ENCODE measurements at places on chromosomes 3 and 15.
A peak's percentile ranks its signal among the peaks of the same experiment; 100 is the strongest.

- no peak for DNase-seq
Measured at GRCh38 chr15:79972863-79973262, 1.9 kb upstream of the BCL2A1 start.

- no peak for DNase-seq
Measured at GRCh38 chr3:171419457-171419856, 40.7 kb downstream of the TNIK start.

DNA sequence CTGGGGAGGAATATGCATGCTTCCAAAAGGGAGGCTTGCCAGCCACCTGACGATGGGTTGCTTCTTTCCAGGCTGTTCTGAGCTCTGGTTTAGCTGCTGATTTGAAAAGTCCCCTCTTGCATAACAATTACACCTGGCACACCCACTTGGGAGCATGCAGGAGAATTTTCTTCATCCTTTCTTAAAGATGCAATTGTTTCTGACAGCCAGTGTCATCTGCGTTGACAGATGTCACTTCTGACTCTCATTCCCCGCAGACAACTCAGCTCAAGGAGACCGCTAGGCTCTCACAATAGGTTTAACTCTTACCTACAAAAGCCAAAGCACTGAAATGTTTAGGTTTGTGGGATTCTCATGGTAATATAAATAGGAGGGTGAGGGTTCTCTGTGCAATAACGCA, 185.6 kb upstream of the SYNPR start:
- DNase-seq: no peak

GRCh38 chr3:152296971-152297370, 28.2 kb downstream of the MBNL1 start:
- no peak for DNase-seq

DNA sequence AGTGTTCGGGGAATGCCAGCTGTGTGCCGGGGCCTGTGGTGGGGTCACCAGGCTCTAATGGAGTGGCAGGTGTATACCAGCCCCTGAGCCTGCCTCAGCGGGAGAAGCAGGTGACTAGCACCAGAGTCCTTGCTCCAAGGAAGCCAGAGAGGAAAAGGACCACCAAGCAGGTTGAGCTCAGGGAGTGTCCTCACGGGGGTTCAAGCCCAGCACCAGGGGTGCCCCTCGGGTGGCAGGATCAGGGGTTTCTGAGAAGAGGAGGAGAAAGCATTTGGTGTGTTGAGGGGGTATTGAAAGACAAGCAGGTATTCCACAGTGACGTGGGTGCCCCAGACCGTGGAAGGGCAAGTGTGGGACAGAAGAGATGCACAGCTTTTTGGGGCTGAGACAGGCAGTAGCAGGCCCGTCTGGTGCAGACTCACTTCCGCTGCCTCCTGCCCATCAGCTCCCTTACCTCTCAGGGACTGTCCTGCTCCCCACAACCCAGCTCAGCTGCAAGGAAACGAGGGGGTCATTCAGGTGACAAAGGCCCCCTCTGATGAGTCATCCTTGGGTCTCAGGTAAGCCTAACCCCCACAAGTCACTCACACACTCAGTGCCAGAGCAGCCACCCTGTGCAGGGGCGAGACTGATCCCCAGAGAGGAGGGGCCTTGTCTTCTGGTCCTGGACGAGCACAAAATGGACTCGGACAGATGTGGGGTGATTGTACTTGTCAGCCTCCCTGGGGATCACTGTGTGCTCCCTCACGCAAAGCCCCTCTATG, 21.4 kb upstream of the POC1A start:
- no peak for DNase-seq

GRCh38 chr3:67362686-67363085, 291.7 kb downstream of the SUCLG2 start:
- DNase-seq: no peak

DNA sequence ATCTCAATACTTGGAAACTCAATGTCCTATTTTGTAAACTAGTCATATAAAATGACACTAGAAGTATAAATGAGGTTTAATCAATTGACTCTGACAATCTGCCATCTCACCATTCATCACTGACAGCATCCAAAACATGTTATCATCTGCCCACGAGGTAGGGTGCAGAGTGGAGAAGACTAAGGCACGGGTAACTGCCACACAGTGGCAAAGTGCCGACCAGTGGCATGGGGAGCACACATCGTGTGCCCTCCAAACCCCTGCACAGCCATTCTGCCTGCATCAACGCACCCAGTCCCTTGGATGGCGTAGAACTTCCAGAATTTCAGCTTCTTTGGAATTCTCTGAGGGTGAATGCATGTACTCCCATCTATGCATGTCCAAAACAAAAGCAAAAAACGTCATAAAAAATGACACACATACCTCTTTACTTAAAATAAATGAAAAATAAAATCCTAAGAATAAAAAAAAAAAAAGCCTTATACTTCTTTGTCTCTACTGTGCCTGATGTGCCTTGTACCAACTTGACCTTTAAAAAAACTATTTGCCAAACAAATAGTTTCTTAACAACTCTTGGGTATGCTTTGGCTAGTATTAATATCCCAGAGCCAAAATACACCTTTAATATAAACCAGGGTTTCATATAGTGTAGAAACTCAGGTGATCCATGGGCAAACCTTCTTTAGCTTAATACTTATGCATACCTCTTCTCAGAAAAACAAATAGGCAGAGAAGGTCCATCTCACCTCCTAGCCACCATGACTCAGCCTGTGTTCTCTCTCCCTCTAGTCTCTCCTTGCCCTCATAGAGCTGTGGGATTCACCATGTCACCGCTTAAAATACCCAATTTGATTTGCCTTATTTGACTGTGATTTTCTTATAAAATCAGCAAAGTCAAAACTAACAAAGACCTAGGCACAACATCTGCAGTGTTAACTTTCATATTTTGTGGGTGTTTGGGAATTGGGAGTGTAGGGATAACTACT, 12.7 kb downstream of the CPOX start:
- DNase-seq: no peak

DNA sequence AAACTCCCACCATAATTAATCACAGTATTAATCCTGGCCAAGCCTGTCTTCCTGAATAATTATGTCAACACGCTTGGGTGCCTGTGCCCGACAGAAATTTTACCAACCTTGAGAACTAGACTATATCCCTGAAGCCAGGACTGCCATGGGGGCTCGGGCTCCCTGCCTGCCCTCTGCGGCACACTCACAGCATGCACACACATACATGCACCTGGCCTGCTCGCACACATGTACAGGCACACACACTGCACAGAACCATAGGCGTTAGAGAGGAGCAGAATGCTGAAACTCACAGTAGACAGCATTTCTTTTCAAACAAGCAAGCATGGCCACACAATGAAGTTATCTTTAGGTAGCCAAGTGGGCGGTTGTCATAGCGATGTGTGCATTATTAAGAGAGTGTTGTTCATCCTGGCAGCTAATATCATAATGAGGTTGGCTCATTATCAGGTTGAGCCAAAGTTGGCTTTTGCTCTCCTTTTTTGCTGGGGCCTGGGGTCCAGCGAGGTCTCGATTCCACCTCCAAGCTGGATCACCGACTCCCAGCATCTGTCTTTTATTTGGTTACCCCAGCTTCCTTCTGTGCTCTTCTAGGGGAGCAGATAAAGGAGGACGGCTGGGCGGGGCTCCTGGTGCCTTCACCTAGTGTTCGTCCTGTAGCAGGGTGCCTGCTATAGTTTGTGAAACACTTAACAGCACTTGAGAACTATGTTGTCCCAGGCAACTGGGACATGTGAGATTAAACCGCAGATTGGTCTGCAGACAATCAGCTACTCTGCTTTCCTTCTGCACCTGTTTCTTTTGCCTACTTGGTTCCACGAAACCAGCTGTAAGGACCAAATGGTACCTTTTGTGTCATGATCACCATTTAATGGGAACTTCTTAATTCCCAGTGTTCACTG, 91.4 kb downstream of the ZNF621 start:
- peak; percentile 30 for DNase-seq

DNA sequence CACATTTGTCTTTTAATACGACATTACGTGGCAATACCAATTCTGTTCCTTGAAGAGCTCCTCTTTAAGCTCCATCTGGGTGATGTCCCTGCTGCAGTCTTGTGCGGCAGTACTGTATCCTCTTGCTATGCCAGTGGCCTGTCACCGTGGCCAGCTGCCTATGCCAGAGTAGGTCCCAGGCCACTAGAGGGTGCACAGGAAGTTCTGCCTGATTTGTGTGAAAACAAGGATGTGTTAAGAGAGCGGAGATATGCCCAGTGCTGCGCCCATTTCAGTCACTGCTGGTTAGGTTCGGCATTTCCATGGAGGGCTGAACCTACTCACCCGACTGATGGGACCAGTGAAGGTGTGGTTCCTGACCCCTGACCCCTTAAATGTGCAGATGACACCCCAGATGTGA, 25.2 kb downstream of the NIPA1 start:
- DNase-seq: peak; percentile 67

DNA sequence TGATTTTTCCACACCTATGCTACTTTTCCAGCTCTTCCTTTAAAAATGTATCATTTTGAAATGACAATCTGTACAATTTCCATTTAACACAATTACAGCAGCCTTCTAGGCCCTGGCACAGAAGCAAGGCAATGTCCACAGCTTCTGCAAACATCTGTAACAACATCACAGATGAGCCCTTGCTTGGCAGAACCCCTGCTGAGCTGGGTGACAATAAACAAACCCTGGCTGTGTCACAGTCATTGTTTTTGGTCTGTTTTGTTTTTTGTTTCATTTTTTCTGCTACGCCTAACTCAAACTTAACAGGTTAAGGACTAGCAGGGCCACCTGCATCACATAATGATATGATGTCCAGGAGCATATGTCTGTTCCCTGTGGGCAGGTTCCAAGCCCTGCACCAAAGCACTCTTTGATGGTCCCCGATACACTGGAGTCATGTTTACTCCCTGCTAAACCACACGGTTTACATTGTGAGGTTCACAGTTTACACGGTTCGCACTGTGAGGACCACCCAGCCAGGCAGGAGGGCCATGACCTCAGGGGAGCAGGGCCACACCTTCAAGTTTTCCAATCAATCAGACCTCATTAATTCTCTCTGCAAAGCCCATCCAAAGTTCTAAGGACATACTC, 186.8 kb upstream of the CHRNA7 start:
- DNase-seq: no peak

DNA sequence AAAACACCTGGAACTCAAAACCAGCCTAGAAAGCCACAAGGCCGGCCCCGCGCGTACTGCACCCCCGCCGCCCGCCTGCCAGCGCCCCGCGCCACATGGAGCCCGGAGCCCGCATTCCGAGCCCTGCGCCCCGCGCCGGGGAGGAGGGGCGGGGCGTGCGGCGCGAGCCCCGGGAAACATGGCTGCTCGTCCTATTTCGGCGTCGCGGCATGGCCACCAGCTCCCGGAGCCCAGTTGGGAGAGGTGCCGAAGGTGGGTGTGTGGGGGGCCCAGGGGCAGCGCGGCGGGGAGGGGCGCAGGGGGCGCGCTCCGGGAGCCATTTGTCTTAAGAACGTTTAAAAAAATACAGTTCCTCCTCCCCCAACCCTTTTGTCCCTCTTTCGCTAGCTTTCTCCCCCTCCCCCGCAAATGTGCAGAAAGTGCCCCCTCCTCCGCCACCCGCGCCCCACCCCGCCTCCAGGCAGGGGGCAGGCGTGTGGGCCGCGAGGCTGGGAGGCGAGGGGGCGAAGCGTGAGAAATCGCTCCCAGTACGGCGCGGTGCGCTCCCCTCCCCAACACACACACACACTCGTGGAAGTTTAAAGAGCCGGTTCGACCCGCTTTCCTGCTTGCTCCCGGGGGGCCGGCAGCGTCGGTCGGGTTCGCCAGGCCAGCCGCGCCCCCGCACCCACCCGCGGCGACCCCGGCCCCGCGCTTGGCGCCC, 2.5 kb downstream of the ANP32A start:
- DNase-seq: peak; percentile 84
